ENCODE measurements at places on chromosomes 5 and 9. TPM values are rescaled to one million over a fixed set of nuclear protein-coding genes. Genes with fewer than 3 reads are reported as not detected.
A peak's percentile ranks its signal among the peaks of the same experiment; 100 is the strongest.

Gene GALNT12
- 17.5 TPM for total RNA-seq

DNA sequence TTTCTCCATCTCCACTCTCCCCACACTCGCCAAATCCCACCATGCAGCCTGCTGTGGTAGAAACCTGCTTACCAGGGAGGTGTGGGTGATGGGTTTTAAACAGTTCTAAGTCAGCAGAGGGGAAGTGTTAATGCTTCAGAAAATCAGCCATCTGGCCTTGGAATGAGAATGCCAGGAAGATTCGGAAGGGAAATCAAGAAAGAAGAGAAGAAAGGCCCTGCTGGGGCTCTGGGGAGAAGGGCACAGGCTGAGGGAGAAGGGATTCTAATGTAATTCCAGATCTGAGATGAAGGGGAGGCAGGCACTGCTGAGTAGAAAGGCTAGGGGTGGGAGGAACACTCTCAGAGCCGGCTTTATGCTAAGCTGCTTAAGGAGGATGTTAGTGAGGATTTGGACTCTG lies 434.7 kb upstream of the DMAC1 start:
- peaks cover 3% of the 10 kb centered on the region for H3K27me3 ChIP-seq
- no peak overlapping the region for H3K27ac ChIP-seq
- no peaks in the 10 kb centered on the region for H3K36me3 ChIP-seq
- H3K4me1 ChIP-seq = no peaks in the 10 kb centered on the region
- DNase-seq = no peak

GRCh38 chr5:79689541-79690466 lies at the start of gene CMYA5:
CMYA5 (plus strand) TSS chr5:79689836; CDS start chr5:79689908, 72 bp downstream.
- no peaks in the 10 kb centered on the region for H3K36me3 ChIP-seq
- H3K27ac ChIP-seq = peak within 1 kb of the TSS; percentile 70
- peaks cover 6% of the 10 kb centered on the region for H3K4me1 ChIP-seq
- H3K27me3 ChIP-seq = no peaks in the 10 kb centered on the region
- peak within 1 kb of the TSS; percentile 49 for H3K4me3 ChIP-seq
- DNase-seq = no peak

DNA sequence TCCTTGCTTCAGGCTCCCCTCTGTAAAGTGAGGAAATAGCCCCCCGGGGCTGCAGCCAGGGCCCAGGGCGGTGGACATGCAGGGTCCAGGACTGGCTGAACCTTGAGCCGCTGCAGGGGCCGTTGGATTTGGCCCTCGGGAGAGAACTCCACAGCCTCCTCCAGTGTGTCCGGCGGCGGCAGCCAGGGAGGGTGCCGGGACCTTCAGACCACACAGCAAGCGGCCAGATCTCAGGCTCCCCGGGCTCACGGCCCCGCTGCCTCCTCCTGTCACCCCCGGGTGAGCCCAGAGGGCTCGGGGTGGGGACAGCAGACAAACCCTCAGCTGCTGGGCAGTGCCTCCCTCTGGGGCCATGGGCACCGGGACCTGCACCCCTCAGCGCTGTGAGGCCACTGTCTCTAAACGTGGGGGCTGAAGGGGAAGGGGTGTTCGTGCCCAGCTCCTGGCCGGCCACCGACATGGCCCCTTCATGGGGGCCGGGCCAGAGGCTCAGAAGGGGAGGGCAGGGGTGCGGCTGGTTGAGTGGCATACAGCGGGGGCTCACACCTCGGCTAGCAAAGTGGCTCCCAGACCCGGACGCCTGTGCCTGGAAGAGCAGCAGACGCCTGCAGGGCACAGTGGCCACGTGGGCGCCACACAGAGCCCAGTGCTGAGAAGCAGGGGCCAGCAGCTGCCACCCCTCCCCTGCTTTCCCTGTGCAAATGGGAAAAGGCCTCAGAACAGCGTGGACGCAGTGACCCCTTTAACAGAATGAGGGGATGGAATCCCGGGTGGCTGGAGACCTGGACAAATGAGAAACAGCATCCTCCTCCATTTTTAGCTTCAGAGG lies 19.7 kb downstream of the SLC9A3 start:
- no peak overlapping the region for H3K4me3 ChIP-seq
- no peaks in the 10 kb centered on the region for H3K36me3 ChIP-seq
- H3K27me3 ChIP-seq = no peaks in the 10 kb centered on the region
- no peak for DNase-seq
- H3K4me1 ChIP-seq = peaks cover 25% of the 10 kb centered on the region

DNA sequence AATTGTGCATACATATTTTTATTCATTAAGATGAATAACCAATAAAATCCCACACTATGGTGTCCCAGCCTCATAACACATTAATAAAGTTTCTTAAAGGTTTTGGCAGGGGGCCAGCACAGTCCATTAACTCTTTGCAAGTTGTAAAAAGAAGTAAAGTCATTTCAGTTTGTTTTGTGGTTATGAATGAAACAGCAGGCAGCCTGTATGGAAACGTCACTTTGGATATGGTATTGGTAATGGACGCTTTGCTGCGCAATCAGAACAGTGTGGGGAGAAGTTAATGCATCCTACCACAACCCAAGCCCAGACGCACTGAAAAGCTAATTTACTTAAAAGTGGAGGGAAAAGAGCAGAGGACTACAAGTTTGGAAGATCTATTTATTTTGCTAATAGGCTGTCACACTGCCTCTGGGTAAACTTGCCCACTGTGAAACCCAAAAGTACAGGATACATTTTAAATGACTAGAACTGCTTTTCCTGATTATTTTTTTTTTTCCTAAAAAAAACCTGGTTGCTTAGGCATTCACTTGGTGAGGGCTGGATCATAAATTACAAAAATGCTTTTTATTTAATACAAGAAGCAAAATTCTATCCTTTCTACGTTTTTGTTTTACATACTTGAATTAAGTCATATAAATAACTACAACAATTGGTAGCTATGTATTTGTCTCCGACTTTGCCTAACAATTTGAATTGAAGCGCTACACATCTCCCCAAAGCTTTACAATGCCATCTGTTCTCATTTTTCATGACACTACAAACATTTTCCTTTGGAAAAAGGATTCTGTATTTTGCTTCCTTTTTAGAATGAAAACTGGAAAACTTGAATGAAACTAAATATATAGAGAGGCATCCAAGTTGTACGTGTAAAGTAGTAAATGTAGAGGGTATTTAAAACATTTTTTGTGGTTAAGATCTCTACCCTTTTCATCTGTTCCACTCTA lies 104.3 kb downstream of the NFIB start:
- no peak for DNase-seq
- H3K36me3 ChIP-seq = no peaks in the 10 kb centered on the region
- H3K4me3 ChIP-seq = no peak overlapping the region
- peaks cover 63% of the 10 kb centered on the region for H3K4me1 ChIP-seq
- H3K27ac ChIP-seq = no peak overlapping the region

DNA sequence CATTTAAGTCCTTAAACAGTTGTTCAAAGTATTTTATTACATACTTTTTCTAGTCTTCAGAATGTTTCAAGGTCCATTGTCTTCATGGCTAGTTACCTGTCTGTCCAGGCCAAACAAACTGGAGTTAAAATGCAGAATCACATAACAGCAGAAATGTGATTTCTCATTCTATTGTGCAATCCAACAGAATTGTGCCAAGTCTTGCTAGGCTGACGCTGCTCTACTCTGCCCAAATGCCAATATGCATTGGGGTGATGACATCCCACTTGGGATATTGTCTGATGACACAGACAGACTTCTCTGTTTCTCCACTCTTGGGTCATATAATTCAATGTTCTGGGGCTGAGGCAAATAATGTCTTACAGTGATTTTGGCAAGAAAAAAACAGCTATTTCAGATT lies 5.2 kb upstream of the SLC22A5 start:
- H3K36me3 ChIP-seq = no peaks in the 10 kb centered on the region
- H3K27ac ChIP-seq = no peak overlapping the region
- no peak overlapping the region for H3K4me3 ChIP-seq

- peak overlapping the region; percentile 96 for H3K27ac ChIP-seq
- no peak for DNase-seq
- no peaks in the 10 kb centered on the region for H3K27me3 ChIP-seq
- peak overlapping the region; percentile 87 for H3K4me3 ChIP-seq
- H3K36me3 ChIP-seq = no peaks in the 10 kb centered on the region
Measured at GRCh38 chr9:95316274-95316673, 1.2 kb downstream of the FANCC start.

Measured in esophagus squamous epithelium (tissue), 5 donors.